ENCODE measurements at places on chromosomes 12 and 14.

DNA sequence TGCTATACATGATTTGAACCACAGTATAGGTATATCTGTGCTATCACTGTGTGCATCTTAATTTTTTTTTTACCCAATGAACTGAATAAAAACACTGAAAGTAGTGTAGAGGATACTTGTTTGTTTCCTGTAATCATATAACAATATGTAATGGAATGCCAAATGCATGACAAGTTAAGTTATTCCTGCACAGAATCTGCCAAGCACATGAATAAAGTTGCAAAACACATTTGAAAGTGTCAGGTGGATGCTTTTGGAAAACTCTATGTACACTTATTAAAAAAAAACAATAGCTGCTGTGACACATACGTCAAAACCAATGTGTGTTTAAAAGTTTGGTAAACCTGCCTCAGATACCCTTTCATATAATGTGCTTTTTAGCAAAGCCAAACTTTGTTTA lies 1638.1 kb upstream of the SEL1L start:
- no peak for DNase-seq

DNA sequence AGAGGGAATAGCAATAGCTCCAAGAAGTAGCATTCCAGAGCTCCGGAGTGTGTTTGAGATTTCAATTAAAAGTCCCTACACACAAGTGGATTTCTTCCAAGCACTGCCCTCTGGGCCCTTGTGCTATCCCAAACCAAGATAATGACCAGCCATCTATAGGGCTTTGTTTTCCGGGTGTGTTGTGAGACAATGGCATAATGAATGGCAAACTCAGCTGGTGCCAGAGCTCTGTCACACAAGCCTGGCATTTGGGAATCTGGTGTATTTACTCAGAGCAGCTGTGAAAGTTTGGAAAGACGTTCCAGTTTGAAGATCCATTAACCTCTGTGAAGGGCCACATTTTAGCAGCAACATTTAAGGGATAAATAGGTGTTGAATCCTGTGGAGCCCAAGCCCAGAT lies 61.2 kb upstream of the TMTC2 start:
- no peak for DNase-seq

DNA sequence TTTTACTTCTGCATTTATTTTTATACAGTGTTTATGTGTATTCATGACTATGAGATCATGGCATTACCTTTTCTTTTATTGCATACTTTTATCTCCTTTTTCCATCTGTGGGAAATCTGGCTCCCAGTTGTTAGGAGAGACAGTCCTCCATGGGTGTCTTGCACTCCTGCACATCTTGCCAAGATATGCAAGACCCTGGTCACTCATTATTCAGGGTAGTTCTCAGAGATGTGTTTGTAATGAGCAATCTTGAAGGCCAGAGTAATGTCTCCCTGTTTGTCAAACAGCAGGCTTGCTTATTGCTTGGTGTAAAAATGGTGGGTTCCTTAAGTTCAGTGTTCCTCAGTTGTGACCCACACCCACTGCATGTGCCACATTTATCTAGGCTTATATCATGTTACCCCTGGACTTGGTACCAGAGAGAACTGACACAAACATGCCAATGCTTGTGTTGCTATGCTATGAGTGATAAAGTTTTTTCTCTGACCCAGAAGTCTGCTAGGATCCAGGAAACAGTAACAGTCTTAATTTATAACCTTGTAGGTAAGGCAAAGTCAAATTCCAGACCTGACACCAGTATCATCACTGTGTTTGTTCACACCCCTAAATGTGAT lies 36.8 kb downstream of the PPHLN1 start:
- no peak for DNase-seq

DNA sequence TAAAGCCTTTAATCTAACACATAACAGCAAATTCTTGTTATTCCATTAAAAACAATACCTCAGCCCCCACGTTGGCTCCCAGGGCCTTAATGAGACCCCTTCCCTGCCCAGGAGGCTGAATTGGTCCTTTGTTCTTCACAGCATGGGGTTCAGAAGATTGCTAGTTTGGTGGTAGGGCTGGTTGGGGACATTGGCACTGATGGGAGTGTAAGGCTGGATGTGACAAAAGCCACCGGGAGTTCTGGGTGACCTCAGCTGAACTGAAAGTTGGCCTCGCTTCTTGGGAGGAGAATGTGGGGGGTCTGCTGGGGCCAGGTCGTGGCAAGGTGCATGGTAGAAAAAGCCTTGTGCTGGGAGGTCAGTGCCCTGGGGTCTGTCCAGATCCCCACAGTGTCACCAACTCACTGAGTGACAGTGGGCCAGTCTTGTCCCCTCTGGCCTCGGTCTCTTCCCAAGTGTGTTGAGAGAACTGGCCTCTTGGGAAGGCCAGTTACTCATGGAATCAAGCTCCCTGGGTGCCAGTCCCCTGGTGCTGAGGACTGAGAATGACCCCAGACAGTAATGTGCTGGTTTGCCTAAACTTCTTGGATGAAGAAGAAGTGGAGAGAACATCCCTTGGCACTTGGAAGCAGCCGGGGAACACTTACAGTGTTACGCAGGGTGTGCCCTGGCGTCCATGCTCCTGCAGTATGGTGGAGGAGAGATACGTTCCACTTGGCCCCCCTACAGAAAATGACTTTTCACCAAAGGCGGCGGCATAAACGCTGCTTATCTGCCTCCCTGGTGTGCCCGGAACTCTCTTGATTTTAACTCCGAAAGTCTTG lies 283.7 kb upstream of the RTL1 start:
- no peak for DNase-seq

DNA sequence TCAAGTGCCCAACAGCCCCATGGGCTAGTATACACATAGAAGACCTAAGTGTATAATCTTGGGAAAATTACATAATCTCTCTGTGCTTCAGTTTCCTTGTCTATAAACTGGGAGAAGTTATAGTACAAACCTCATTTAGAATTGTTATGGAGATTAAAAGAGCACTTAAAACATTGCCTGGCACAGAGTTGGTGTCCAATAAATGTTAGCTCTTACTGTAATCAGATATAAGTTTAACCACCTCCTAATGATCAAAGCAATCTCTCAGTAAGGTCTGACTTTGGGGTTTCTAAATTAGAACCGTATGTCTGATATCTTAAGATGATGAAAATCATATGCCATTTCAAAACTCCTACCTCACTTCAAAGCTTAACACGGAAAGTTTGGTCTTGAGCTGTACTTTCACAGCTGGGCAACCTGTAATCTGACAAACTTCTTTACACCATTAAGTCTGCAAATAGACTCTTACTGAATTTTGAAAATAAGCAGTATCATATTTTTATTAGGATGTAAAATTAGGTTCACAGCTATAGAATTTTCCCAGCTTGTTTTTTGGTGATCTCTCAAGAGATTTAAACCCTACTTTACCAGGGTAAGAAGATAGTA lies 58.6 kb upstream of the MYBPC1 start:
- DNase-seq, result no peak

- DNase-seq, result no peak
Observed at GRCh38 chr12:110282300-110282860, 1.3 kb downstream of the ATP2A2 start.

DNA sequence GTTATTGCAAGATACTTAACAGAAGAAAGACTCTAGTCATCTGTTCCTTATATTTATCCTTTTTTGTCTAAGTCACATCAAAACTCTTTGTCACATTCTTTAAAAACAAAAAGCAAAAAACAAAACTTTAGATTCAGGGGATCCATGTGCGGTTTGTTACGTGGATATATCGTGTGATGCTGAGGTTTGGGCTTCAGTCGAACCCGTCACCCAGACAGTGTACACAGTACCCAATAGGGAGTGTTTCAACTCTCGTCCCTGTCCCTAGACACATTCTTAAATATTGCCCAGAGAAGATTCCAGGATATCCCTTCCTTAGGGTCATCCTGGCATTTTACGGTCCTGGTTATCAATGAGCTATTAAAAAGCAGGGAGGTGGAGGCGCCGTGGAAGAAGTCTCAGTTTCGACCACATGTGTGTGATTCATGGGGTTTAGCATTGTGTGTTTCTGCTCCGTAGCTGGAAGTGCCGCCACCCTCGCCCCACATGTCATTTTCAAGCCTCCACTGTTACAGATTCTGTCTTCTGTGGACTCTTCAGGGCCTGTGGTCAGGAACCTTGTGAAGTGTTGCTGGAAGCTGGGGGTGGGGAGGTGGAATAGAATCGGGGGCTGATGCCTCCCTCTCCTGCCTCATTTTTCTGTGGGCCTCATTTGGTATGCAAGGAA lies 19.9 kb downstream of the CCND2 start:
- DNase-seq, result no peak

DNA sequence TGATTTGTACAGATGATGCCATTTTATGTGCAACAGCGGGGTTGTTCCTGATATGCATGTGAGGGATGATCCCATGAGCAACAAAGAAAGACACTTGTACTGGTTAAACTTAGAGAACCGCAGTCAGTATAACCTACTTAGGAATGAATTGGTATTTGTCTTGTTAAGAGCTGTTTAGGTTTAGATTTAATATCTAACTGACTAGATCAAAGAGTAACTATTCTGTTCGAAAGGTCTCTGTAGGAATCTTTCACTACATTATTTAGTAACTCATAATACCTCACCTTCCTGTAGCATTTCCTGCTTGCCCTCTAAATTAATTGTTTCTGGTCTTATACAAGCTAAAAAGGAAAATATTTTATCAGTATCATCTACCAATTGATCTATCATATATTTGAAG lies 350.4 kb downstream of the TRHDE start:
- DNase-seq, result no peak

- DNase-seq, result no peak
Observed at GRCh38 chr14:68951800-68952530, 27.1 kb downstream of the ACTN1 start.

DNA sequence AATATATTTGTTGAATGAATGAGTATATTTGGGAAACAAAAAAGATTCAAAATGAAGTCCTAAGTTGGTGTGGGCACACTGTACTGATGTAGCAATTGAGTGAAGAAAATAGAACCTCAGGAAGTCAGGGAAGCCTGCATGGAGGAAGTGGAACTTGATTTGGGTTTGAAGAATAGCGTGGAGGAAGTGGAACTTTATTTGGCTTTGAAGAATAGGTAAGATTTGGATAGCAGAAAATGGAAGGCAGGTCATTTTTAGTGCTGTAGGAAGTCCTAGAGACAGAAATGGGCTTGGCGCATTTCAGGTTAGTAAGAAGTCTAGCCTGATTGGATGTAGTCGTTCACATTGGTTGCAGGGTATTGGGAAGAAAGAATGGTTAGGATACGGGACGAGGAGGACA lies 5.4 kb downstream of the C12orf75 start:
- DNase-seq, result no peak

- DNase-seq, result no peak
Observed at GRCh38 chr12:84874825-84875139, 37.8 kb downstream of the SLC6A15 start.

DNA sequence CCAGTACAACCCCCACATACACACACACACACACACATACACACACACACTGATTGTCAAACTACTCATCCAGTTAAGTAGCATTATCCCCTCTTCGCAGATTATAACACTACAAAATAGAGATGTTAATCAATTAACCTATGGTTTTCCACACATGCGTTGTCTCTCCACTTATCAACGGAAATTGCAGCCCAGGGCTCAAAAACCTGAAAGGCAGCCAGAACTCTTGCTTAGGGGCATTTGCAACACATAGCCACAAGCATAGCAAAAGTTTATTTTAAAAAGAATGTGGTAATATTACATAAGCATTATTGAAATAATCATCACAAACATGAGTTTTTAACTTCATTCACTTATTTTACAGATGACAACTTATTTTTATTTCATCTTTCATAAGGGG lies 265.8 kb downstream of the SLC16A7 start:
- no peak for DNase-seq

Data from stimulated activated CD4-positive, alpha-beta T cell treated with anti-CD3 and anti-CD28 coated beads, Interleukin-15, amount 100 ng/mL, for 48 hours (primary cell).